ENCODE measurements at places on chromosomes 11 and 22.
A peak's percentile ranks its signal among the peaks of the same experiment; 100 is the strongest.

DNA sequence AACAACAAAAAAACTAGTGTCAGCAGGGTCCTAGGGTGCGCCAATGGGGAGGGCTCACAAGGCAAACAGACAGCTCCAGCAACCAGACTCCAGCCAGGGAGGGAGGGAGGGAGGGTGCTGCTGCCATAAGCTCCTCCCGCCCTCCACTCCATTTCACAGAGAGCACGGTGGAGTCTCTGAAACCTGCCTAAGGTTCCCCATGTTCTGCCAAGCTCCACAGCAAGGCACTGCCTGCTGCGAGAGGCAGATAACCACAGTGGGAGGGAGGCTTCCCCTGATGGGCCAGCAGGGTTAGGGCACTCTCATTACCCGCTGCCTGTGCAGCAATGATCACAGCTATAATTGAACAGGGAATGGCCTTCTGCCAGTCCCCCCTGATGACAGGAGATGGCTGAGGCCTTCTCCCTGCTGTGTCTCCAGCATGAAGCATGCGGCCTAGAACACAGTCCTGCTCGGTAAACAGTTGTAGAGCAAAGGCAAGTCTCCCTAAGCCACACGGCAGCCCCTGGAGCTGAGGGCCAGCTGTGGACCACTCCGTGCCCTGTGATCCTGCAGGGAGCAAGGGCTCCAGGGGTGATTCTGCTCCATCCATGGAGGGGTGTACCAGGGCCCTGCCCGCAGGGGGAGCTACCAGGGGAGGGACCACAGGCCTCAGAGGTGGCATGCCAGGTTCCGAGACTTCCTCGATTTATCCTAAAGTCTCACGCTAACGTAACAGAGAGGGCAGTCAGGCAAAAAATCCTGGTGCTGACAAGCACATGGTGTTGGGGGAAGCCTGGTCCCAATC is 42.9 kb downstream of the PC start:
- DNase-seq = no peak

- no peak for DNase-seq
Measured at GRCh38 chr11:119802670-119803069, 73.7 kb upstream of the NECTIN1 start.

DNA sequence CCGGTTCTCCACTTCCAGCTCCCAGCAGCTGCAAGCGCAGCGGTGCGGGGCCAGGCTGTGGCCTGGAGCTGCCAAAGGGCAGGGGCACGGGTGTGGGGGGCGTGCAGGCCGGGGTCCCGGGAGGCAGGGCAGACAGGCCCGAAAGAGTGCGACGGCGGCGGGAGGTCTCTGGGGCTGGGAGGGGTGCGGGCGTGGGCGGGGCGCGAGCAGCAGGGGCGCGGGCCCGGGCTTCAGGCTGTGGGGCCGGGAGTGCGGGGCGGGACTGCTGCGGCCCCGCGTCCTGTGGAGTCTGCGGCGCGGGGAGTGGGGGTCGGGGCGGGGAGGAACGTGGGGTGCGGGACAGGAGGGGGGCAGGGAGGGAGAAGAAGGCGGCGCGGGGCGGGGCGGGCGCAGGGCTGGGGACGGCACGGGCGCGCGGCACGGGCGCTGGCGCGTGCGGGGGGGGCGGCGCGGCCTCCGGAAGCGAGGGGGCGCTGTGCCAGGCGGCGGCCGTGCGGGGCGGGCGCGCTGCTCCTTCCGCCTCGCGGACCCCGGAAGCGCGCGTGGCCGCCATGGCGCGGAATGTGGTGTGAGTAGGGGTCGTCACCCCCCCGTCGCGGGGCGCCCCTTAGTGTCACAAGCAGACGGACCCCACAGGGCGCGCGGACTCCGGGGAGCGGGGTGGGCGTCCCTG is at the start of gene MRPL23:
MRPL23 (plus strand) TSS at position 521 of the 673 bp plus-strand sequence; CDS start at position 552, 31 bp downstream.
- no peak for DNase-seq

DNA sequence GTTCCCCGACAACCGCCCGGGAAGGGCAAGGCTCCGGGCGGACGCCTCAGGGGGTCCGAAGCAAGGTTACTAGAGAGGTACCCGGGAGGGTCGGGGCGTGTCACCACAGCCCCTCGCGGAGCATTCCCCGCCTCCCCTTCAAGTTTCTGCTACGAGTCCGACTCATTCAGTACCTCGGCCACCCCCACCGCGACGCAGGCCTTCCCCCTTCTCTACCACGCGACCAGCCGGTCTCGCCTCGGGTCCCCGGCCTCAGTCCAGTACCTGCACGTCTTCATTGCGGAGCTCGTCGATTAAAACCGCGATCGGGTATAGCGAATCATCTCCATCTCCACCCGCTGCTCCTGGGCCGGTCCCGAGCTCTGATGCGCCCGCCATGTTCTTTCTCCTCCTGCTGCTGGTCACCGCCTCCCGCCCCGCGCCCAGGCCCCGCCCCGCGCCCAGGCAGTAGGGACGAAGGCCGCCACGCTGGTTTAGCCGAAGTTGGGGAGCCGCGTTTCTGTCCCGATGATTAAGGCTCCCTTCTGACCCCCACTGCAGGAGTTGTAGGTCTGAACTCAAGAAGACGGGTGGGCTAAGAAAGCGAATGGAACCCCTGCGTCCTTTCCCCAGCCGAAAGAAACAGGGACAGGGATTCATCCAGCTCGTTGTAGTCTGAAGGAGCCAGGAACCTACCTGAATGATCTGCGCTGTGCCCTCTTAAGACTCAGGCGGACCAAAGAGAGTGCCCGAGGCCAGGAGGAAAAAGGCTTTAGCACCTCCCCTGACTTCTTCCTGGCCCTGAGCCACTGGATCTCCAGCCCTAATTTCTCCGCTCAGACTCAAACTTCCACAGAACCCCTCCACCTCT is at the start of gene PPP2R1B:
PPP2R1B (minus strand) TSS at position 406 of the 850 bp plus-strand sequence; CDS start at position 378, 28 bp downstream.
- DNase-seq = peak; percentile 15

DNA sequence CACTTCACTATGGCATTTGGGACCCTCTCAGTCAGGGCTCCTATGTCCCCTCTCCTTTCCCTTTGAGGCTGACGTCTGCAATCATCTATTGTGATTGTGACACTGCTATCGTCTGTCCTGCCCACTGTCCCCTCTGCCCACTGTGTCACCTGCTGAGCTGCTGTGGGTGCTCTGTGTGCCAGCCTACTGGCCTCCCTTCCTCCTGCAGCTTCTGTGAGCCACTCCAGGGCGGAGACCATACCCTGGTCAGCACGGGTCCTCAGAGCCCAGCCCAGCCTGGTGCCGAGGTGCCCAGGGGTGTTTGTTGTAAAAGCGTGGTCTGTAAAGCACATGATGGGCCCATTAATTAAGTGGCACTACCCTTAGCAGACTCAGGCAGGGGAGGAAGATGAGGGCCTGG is 29.4 kb downstream of the MPPED1 start:
- DNase-seq = no peak

DNA sequence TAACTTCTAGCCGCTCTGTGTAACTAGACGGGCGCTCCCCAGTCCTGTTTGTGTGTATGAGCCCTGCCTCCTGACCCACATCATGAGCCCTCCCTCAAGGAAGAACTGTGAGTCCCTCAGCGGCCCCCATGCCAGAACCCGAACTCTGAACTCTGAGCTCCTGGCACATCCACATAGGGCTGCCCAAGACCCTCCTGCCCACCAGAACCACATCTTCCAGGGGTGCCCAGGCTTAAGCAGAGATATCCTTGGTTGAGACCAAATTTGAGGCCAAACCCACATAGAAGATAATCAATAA is 3.0 kb downstream of the TRIM29 start:
- DNase-seq = no peak

- no peak for DNase-seq
Measured at GRCh38 chr11:35802672-35803071, 140.1 kb downstream of the TRIM44 start.

DNA sequence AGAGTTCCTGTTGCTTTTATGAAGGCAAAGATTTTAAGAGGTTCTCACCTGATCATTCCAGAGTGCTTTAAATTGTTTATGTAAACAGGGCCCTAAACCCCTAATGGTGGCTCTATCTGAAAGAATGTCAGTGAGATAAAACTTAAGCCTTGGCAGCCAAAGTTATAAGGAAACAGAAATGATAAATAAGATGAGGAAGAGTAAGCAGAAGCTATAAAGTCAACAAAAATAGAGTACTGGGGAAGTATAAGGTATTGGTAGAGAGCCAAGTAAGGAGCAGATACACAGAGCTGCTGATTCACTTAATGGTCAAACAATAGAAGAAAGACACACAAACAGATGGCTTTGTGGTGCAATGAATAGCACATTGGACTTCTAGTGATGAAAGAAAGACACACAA is 37.9 kb downstream of the TMPRSS5 start:
- DNase-seq = no peak

DNA sequence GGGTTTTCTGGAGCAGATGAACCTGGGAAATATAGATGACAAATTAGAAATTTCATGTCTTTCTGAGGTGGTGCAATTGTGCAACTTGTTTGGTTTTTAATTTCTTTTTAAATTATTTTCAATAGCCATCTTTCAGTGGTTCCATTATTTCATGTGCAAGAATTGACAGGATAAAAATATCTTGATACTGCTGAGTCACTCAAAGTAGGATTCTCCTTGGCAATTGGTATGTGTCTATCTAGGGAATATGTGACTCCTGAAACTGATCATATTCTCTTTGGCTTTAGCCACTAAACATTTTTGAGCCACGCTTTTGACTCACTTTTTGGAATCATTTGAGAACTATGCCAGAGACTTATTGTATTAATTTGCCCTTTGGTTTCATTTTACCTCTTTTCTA is 331.5 kb downstream of the KCNA4 start:
- no peak for DNase-seq

GRCh38 chr22:17120281-17120680 is 879 bp downstream of the TMEM121B start:
- DNase-seq = no peak

GRCh38 chr11:130671801-130672700 is 223.6 kb downstream of the ADAMTS15 start:
- no peak for DNase-seq

GRCh38 chr22:18035751-18036150 is 11.4 kb upstream of the MICAL3 start:
- DNase-seq = no peak

DNA sequence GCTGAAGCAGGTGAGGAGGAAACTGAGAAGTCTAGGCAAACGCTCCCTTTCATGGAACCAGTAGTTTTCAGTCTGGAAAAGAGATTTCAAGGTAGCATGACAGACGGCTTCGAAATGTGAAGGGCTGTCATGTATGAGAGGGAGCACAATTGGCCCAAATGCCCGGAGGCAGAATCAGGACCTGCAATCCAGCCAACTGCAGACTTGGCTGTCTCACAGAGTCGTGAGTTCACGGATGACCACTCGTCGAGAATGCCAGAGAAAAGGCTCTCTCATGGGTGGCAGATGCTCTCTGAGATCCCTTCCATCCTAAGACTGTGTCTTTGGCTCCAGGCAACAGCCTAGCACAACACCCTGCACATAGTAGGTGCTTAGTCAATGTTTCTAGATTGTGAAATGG is 134.8 kb downstream of the DSCAML1 start:
- DNase-seq = no peak

DNA sequence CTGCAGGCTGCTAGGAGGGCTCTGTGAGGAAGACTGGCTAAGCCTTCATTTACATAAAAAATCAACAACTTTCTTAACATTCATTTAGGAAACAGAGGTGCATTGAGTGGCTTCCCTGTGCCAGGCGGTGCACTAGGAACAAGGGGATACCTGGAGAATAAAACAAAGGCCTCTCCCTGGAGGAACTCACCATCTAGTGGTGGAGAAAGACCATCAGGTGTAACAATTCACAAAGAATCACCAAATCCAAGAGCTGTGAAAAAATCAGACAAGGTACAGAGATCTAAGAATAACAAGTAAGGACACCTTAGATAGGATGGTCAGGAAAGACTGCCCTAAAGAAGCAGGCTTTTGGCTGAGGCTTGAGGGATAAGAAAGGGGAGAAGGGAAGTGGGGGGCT is 40.3 kb downstream of the CSNK2A3 start:
- no peak for DNase-seq

- no peak for DNase-seq
Measured at GRCh38 chr22:49427341-49427740, 400.3 kb downstream of the BRD1 start.

DNA sequence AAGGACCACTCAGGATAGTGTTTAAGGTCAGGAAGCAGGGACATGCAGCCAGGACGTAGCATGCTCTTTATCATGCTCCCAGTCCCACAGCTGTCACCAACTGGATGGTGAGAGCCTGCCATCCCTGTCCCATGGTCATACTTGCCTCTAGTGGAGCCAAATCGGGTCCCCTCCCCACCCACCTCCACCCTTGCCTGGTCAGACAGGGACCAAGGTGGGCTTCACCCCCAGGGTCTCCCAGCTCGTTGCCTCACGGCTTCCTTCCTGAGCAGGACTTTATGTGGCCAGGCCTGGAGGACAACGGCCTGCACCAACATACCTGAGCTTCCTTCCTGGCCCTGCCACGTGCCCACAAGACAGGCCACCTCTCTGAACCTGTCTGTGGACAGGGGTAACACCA is 19.8 kb downstream of the A4GALT start:
- DNase-seq = no peak

- DNase-seq = no peak
Measured at GRCh38 chr22:37752189-37753087, 55.3 kb upstream of the GCAT start.

GRCh38 chr22:38461057-38461413 is 6.0 kb upstream of the KCNJ4 start:
- DNase-seq = no peak

- DNase-seq = no peak
Measured at GRCh38 chr11:58276151-58276550, 8.1 kb upstream of the OR10W1 start.

DNA sequence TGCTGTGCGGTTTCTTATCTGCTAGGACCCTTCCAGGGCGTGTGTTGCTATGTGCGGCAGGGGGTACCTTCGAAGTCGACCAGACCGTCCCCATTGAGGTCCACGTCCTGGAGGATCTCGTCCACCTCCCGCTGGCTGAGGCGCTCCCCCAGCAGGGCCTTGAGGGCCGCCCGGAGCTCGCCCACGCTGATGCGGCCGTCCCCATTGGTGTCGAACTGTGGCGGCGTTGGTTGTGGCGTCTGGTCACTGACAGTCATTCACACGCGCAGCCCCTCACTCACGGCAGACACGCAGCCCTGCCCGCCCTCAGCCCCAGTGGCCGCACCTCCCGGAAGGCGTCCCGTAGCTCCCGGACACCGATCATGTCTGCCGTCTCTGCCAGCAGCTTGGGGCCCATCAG is 3.5 kb downstream of the CABP2 start:
- DNase-seq = no peak

DNA sequence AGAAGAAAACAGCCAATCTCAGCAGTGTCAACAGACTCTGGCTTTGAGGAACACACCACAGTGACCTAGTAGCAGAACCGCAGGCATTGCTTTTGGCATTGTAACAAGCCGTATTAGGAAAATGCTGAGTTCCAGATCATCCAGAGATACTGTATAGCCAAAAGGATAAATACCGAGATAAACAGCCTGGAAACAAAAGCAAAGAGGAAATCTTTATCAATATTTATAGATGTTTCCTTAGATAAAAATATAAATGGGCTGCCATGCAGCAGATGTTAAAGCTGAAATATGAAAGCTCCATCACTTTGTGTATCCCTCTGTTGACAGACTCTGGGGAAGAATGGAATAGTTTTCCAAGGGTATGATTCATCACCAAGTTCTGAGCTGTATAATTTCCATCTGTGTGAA is 98.9 kb upstream of the TP53AIP1 start:
- no peak for DNase-seq

- no peak for DNase-seq
Measured at GRCh38 chr11:81007046-81007445, 1566.2 kb upstream of the TENM4 start.

- peak; percentile 81 for DNase-seq
Measured at GRCh38 chr11:64846998-64847666, 2.7 kb upstream of the CDC42BPG start.
